Mesenchymal stem cell (in vitro differentiated cells and primary cell): ENCODE measurements at places on chromosomes 12 and 14.
A peak's percentile ranks its signal among the peaks of the same experiment; 100 is the strongest.

- peaks cover 64% of the 10 kb centered on the region for H3K36me3 ChIP-seq
- no peak overlapping the region for H3K4me3 ChIP-seq
- DNase-seq: no peak
- H3K27ac ChIP-seq: no peak overlapping the region
Observed at GRCh38 chr14:92586963-92587699, 73.5 kb downstream of the RIN3 start.

DNA sequence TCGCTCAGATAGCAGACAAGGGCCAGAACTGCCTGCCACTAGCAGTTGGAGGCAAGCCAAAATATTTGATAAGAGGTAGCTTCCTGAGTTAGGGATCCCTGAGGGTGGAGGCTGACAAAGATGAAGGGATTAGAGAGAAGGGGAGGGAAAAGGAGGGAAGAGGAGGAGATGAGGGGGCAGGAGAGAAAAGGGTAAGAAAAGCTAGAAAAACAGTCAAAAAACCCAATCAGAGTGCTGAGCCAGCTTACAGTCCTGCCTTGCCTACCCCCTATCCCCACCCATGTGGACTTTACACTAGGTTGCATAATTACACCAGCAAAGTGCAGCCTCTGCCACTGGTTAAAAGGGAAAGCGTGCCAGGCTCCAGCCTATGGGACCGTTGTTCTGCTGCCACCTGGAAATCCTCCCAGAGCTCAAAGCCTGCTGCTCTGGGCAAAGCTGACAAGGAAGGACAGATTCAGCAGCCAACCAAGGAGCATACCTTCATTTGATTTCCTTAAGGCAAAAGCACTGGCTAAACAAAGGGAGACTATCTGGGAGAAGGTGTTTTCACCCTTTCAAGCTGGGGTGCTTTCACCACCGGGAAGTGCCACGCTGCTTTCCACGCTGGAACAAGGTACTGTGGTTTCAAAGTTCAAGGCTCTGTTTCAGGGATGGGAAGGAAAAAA is 3.8 kb upstream of the NUMB start:
- peak overlapping the region; percentile 50 for H3K4me3 ChIP-seq
- H3K4me1 ChIP-seq: peaks cover 2% of the 10 kb centered on the region
- DNase-seq: peak; percentile 50
- H3K27me3 ChIP-seq: no peaks in the 10 kb centered on the region

GRCh38 chr14:104465482-104466390 is 113.8 kb upstream of the C14orf180 start:
- no peaks in the 10 kb centered on the region for H3K36me3 ChIP-seq
- H3K27me3 ChIP-seq: peaks cover 26% of the 10 kb centered on the region
- no peak overlapping the region for H3K27ac ChIP-seq
- peaks cover 7% of the 10 kb centered on the region for H3K4me1 ChIP-seq
- no peak overlapping the region for H3K4me3 ChIP-seq

GRCh38 chr12:114341635-114342034 is 64.3 kb downstream of the TBX5 start:
- no peaks in the 10 kb centered on the region for H3K27me3 ChIP-seq
- no peaks in the 10 kb centered on the region for H3K36me3 ChIP-seq
- no peak for DNase-seq
- no peak overlapping the region for H3K27ac ChIP-seq
- no peak overlapping the region for H3K4me3 ChIP-seq

GRCh38 chr12:123050913-123051312 is 70.4 kb downstream of the ARL6IP4 start:
- no peak for DNase-seq
- no peaks in the 10 kb centered on the region for H3K27me3 ChIP-seq
- H3K4me1 ChIP-seq: peaks cover 4% of the 10 kb centered on the region
- no peak overlapping the region for H3K27ac ChIP-seq

GRCh38 chr12:111149299-111149698 is 219.6 kb downstream of the PHETA1 start:
- H3K27me3 ChIP-seq: peaks cover 21% of the 10 kb centered on the region
- no peak overlapping the region for H3K27ac ChIP-seq
- no peak overlapping the region for H3K4me3 ChIP-seq

DNA sequence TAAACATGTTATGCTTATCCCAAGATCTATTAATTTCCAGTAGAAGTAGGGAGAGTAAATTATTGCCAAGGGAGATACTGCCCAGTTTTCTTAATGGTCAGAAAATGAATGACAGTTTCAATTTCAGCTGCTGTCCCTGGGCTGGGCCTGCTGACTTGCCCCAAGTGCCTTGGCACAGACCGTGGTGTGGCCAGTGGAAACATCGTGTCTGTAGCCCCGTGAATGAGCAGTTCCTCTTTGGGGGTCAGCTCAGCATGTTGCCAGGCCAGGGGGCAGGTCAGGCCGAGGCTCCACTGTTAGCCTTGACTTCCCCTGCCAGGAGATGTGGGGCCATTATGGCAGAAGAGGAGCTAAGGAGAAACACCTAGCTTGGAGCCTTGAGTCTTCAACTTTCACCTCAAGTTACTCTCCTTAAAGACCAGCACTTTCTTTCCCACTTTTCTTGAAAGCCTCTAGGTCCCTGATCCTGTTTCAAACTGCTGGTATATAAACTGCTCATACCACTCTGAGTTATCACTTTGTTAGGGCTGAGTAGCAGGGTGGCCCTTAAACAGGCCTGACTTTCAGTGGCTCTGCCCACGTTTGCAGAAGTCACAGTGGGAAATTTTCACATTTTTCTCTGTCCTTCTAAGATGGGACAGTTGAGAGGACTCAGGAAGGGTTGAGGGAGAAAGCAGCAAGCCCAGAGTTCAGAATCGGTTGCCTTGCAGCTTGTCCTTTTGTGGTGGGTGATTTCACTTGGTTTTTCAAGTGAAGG is 73.2 kb downstream of the SUSD6 start:
- H3K4me3 ChIP-seq: no peak overlapping the region
- H3K27ac ChIP-seq: no peak overlapping the region
- no peaks in the 10 kb centered on the region for H3K27me3 ChIP-seq
- H3K36me3 ChIP-seq: no peaks in the 10 kb centered on the region
- DNase-seq: no peak

DNA sequence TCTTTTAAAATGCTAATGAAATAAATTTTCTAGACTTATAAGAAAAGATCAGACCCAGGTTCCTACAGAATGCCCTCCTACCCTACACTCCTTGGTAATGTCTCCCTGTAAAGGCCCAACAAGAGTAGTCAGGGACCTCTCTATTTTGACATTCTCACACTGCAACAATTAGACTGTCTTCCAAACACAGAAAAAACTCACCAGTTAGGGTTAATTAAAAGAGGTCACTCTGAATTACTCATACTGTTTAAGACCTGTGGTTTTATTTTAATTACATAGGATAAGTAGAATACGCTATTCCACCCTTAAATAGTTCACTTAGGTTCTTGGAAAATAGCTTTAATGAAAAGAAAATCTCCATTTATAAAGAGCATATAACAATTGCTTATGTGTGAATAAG is 142.4 kb downstream of the ITPR2 start:
- no peak for DNase-seq
- H3K4me3 ChIP-seq: no peak overlapping the region
- H3K36me3 ChIP-seq: no peaks in the 10 kb centered on the region
- peak overlapping the region; percentile 52 for H3K27ac ChIP-seq
- no peaks in the 10 kb centered on the region for H3K27me3 ChIP-seq
- peaks cover 4% of the 10 kb centered on the region for H3K4me1 ChIP-seq

DNA sequence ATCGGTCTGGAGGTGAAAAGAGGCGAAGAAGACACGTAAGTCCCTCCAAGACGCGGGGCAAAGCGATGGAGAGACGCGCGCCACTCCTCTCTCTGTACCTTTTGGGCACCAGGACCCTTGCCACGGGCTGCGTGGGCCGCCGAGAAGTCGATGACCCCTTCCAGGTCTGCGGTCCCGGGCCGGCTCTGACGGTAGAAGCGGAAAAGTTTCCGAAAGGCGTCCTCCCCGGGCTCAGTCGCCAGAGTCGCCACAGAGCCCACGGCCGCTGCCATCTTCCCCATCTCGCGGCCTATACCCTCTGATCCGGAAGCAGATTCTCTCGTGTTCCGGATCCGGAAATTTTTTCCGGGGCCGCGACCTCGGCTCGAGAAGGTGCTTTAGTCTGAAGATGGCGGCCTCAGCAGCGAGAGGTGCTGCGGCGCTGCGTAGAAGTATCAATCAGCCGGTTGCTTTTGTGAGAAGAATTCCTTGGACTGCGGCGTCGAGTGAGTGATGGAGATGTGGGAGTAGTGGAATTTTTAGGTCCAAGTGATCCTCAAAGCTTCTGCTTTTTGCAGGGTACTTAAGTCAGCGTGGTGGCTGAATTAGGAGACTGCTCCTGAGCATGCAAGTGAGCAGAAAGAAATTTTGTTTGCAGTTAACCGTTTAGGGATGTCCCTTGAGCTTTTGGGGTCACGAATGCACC is at the start of the genes ALKBH1 and SLIRP:
Gene ALKBH1, minus strand, starts transcription at position 300 of the 685 bp plus-strand sequence. Its CDS starts 19 bp downstream, at position 281.
Gene SLIRP, plus strand, starts transcription at position 380 of the 685 bp plus-strand sequence. Its CDS starts 9 bp downstream, at position 389.
- peak within 1 kb of the TSS; percentile 97 for H3K4me3 ChIP-seq
- peaks cover 1% of the 10 kb centered on the region for H3K4me1 ChIP-seq
- H3K27me3 ChIP-seq: no peaks in the 10 kb centered on the region
- peak; percentile 90 for DNase-seq
- peak within 1 kb of the TSS; percentile 10 for H3K27ac ChIP-seq
- H3K36me3 ChIP-seq: peaks cover 13% of the 10 kb centered on the region
